Activated T-cell treated with anti-CD3 and anti-CD28 coated beads, Interleukin-2, amount 50 U/mL, for 4 hours (primary cell): ENCODE measurements at places on chromosomes 7 and 10.

GRCh38 chr7:105452085-105452484 lies 63.4 kb upstream of the SRPK2 start:
- no peak for DNase-seq

GRCh38 chr7:2687881-2688318 lies at the start of gene AMZ1:
Gene AMZ1, plus strand, starts transcription at chr7:2688202. Its CDS starts 12,250 bp downstream, at chr7:2700452.
- no peak for DNase-seq

- no peak for DNase-seq
Observed at GRCh38 chr10:32943395-32943794, 14.6 kb downstream of the ITGB1 start.

DNA sequence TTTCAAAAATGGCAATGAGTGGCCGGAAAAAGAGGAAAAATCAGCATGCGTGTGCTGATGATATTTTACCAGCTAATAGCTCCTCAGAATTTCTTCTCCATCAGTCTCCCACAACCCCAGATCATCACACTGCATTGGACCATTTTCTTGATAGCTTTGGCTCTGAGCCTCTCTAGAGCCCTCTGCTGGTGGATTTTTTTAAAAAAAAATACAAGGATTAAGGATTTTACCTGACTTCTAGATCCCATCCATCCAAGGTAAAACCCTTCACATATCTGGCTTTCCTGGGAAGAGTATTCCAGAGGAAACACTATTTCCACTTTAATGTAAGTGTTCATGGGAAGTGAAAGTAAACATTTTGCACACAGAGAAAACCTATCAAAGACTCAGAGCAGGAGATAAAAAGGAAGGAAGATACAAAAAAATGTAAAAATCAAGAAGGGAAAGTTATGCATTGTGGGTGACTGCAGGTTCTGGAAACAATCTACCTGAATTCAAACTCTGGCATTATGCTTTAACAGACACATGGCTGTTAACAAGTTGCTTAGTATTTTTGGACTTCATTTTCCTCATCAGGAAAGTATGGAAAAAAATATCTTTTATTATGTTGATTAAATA lies 380.9 kb downstream of the LRRTM3 start:
- no peak for DNase-seq

DNA sequence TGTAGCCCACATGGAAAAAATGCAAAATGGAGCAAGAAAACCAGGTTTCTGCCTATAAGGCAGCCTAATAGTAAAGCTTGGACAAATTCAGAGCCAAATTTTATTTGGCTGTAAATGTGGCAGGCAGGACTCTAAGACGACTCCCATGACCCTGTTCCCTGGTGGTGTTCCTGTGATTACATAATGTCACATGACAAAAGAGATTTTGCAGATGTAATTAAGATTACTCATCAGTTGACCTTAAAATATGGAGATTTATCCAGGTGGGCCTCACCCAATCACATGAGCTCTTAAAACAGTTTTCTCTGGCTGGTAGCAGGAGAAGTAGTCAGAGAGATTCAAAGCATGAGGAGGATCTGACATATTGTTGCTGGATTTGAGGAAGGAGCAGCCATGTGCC lies 303.1 kb upstream of the IMMP2L start:
- no peak for DNase-seq

GRCh38 chr10:69614130-69614529 lies 15.9 kb upstream of the FAM241B start:
- no peak for DNase-seq

- no peak for DNase-seq
Observed at GRCh38 chr7:152896217-152896616, 136.7 kb downstream of the ACTR3B start.

DNA sequence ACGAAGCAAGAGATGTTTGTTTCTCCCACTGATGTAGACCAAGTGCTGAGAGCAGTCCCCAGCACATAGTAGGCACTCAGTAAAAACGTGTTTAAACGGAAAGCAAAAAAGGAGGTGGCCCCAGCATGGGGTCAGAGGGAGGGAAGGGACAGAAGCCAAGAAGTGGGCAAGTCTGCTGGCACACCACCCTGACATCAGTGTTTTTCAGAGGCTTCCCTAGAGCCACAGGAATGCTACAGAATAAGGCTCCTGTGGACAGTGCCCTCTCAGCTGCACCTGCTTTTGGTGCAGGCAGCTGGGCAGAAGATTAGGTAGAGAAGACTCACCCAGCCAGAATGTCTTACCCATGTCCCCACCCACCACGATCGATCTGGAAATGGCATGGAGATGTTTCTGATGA lies 8.3 kb upstream of the ANKRD1 start:
- DNase-seq: no peak

- no peak for DNase-seq
Observed at GRCh38 chr7:36951257-36951697, 227.0 kb upstream of the AOAH start.

DNA sequence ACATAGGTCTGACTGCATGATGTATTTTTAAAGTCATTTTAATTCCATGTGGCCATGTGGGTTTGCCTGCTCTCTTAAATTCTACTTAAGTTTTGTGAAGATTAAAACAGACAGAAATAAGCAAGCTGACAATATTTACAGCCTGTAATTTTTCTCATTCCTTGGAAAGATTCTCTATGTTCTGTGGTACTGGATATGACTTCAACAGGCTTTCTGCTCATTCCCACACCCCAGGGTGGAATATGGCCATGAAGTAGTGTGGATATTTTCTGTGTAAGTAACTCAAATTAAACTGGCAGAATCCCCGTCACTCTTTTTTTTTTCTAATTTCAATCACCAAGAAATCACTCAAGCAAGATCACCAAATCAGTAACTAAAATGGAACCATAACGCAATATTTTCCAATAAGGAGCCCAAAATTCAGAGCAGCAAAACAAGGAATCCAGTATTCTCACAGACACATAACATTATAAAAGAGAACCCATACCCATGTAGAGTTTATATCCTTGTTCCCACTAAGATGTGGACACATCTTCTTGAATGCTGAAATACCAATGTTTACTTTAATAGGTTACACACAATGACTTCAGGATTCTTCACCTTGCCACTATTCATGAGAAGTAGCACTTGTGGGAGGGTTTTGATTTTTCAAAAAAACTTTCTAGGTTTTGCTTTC lies 5.7 kb downstream of the HOXA5 start:
- no peak for DNase-seq

DNA sequence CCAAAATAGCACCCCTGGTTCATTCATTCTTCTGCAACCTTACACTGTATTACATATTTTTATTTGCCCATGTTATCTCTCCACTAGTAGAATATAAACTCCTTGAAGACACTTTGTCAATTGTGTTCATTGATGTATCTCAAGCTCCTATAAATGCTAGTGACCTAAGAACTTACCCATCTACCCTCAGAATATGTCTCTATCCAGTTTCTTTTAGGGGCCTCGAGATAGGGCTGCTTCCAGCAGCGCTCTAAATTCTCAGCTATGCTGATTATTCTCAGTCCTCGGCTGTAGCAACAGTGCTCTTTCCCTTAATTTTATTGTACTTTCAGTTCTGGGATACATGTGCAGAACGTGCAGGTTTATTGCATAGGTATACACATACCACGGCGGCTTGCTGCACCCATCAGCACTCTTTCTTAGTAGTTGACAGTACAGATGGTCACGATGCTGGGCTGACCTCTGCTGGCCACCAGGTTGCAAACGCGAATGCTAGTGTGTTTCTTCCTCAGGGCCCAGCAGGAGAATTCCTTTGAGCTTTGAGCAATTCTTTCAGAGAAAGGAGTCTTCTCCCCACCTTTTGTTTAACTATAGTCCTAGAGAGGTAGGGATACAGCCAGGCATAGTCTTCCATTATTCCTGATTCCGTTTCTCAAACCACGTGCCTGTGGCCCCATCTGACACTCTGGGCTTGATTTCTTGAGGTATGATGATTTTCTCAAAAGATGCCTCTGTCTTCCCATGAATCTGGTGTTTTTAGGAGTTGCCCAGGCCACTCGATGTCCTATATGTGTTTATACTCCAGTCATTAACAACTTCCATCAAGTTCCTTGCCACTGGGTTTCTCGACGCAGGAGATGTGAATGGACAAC lies 49.1 kb upstream of the CDC14C start:
- DNase-seq: no peak

DNA sequence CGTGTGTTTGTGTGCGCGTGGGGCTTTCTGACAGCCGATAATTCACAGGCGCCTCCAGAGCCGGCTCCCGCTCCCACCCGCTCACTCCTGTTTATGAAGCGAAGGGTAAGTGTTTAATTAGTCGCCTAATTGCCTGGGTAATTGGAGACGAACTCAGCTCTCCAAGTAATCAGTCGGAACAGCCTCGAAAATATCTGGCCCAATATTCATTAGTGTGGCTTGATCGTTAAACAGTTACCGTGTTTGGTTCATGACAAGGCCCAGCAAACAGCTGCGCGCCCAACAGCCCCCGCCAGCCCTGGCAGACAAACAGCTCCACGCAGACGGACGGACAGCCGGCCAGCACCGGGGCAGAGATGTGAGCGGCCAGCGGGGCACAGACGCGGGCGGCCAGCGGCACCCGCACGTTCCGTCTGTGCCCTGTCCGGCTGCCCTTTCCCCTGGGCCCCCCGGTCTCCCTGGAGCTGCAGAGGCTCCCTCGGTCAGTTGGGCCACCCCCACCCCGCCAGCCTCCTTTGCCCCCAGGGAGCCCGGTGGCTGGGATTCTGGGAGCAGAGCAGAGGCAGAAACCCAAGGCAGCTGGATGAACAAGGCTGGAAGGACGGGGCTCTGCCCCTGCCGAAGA lies 98.2 kb downstream of the UNCX start:
- no peak for DNase-seq

DNA sequence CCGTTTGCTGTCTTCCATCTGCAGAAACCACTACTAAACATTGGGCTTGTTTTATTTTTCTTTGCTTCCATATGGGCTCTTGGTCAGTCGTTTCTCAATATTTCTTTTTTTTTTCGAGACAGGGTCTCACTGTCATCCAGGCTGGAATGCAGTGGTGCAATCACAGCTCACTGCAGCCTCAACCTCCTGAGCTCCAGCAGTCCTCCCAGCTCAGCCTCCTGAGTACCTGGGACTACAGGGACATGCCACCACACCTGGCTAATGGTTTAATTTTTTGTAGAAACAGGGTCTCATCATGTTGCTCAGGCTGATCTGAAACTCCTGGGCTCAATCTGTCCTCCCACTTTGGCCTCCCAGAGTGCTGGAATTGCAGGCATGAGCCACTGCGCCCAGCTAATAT lies 163.1 kb downstream of the LYZL1 start:
- no peak for DNase-seq

- no peak for DNase-seq
Observed at GRCh38 chr7:4202154-4202736, 479.9 kb upstream of the FOXK1 start.

DNA sequence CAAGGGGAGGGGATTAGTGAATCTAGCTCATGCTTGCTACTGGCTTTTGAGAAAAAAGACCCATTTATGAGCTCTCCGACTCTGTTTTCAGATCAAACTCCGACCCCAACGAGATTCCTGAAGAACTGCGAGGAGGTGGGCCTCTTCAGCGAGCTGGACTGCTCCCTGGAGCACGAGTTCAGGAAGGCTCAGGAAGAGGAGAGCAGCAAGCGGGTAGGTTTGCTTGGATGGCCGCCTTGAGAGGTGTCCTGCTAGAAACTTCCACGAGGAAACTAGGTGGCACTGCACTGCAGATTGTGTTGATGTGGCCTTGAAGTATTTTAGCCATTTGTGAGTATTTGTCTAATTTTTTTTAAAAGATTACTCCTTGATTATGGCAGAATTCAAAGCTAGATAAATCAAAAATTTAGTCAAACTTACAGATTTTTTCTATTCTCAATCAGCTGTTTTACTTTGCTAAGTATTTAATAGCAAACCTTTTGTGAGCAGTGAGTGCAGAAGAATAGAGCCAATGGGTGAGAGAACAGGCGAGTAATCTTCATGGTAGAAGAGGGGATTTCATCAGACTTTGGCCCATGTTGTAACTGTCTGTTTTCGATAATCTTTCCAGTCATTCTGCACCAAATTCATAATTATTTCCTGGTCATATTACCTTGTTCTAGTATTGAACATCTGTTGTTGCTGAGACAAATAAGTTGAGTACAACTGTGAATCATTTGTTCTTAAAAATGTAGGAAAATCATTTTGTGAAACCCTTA lies 95.4 kb downstream of the CREB5 start:
- no peak for DNase-seq

DNA sequence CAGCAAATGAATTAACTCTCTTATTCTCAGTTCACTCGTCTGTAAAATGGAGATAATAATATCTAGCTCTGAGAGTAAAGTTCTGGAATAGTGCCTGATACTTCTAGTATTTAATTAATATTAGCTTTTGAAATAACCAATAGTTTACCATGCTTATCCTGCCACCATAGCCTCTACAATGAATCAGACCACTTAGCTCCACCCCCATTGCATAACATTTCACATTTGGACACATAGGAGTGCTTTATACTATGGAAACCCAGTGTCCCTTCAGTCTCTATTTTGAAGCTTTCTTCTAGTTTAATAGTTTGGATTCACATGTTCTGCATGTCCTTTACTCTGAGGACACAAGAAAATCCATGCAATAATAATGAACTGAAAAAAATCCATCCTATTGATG lies 427.3 kb upstream of the C7orf33 start:
- DNase-seq: no peak

GRCh38 chr10:60304829-60305379 lies 84.8 kb downstream of the ANK3 start:
- DNase-seq: no peak

- DNase-seq: no peak
Observed at GRCh38 chr10:118035354-118036005, 11.3 kb downstream of the RAB11FIP2 start.

DNA sequence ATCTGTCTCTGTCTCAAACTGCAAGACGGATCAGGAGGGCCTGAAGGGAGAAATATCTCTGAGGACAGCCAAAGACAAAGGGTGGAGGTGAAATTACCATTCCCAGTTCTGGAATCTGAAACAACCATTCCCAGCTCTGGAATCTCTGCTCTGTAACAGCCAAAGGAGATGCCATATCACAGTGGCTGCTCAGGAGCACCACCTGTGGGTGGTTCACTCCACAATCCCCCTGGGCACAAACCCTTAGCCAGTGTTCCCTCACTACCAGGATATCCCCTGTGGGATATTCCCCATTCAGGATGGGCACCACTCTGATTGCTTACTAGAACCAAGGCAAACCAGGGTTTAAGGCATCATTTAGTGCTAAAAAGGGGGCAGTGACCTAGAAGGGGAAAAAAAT lies 199.0 kb downstream of the HTR7 start:
- DNase-seq: no peak

GRCh38 chr7:26416004-26416403 lies 124.3 kb downstream of the SNX10 start:
- no peak for DNase-seq
